H54 (cell line): ENCODE measurements at places on chromosomes 1 and 21.

DNA sequence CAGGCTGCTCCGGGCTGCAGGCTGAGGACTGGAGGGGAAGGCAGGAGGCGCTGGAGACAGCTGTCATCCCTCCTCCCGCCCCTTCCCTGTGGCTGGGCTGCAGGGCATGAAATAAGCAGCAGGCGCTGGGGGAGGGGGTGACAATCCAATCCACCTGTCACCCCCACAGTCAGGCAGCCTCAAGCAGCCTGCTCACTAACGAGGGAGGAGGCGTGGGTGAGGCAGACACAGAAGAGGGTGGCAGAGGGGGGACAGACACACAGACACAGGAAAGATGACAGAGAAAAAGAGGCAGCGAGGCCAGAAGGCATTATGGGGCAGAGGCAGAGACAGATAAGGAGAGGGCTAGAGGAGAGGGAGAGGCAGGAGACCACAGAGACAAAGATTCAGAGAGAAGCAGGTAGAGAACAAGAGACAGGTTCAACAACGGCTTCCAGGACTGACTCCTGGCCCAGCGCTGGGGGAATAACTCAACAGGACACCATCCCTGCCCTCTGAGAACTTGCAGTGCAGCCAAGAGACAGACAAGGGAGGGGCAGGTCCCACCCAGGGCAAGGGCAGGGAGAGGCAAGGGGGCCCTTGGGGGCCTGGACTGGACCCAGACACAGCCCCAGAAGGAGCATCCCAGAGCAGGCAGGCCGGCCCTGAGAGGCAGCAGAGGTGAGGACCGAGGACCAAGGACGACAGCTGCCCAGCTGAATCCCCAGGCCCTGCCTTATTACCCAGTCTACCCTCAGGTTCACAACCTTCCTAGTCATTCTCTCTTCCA, 11.2 kb downstream of the MEF2D start:
- no peak for DNase-seq

- no peak for DNase-seq
These were observed 28.6 kb downstream of the AK4 start for GRCh38 chr1:65176591-65176990.

DNA sequence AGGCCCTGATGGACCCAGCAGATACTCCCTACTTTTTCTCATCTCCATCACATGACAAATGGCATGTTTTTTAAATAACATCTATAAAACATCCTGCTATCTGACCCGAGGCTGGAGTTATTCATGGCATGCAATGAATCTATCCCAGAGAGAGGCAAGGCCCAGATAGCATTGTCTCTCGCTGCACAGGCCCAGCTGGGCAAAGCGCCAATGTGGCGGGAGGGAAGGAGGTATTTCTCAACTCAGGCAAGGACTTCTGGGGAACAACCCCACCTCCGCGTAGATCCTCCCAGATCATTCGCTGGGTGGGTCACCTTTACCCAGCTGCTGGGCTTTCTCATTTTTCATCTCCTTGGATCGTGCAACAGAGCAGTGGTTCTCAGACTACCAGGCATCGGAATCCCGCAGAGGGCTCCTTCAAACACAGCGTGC, 59.8 kb downstream of the ERG start:
- no peak for DNase-seq

DNA sequence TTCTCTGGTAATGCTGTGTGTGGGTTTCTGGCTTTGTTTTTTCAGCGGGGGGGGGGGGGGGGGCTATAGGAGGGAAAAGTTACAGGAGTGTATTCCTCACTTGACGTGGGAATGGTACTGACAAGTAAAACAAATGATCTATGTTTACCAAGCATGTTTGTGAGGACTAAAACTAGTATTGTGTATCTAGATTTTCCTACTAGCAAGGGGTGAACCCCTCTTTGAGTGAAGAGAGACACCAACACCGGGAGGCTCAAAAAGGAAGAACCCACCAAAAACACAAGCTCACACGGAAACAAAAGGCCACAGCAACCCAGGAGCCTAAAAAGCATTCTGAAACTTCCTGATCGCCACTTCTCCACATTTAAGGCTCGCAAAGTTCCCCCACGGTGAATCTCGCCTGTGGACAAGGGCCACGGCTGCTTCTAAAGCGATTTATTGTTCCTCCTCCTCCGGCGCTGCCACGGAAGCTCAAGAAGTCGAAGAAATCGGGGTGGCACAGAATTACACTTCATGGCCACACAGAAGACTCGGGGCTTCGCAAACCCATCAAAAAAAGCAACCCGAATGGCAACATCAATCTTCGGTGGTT, 703 bp downstream of the PUM1 start:
- no peak for DNase-seq

- DNase-seq = no peak
These were observed 23.9 kb downstream of the HSPG2 start for GRCh38 chr1:21913258-21913657.

DNA sequence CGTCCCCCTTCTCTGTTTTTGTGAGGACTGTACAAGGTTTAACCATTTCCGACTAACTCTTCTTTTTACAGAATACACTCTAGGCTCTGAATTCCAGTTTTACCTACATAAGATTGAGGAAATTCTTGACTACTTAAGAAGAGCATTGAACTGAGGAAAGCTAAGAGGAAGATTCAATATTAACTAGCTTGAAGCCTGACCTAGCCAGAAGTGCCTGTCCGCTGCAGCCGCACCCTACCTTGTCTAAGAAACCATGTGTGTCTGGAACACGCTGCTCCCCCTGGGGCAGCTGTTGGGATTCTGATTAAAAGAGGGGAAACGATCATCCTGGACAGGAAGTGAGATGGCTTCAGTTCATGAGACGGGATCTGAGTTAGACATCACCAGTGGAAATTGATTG, 28.9 kb downstream of the CA6 start:
- no peak for DNase-seq

DNA sequence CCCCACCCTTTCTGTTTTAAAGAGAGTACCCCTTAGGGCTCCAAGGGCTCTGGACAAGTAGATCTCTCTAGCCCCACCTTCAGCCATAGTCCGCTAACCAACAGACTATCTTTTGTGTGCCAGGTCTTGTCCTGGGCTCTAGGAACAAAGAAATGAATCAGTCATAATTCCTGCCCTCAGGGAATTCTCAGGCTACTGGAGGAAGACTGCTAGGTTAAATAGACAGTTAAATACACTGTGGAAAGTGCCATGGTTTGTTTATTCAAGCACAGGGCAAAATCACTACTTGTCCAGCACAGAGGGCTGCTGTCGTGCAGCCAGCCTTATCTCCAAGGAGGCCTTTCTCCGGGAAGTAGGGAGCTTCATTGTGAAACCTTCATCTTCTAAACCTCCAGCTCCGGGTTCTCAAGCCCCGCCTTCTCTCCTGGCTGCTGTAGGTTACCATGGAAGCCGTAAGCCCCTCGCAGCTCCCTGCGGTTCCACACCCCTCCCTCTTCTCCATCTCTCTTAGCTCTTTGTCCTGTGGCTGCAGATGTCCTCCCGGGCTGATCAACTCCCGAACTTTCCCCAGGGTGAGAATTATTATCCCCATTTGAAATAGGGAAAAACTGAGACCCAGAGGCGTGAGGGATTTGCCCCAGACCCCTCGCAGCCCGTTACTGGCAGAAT, 29.8 kb downstream of the SHISAL2A start:
- peak; percentile 43 for DNase-seq

- DNase-seq = no peak
These were observed 187.7 kb downstream of the SDCCAG8 start for GRCh38 chr1:243443557-243443956.

DNA sequence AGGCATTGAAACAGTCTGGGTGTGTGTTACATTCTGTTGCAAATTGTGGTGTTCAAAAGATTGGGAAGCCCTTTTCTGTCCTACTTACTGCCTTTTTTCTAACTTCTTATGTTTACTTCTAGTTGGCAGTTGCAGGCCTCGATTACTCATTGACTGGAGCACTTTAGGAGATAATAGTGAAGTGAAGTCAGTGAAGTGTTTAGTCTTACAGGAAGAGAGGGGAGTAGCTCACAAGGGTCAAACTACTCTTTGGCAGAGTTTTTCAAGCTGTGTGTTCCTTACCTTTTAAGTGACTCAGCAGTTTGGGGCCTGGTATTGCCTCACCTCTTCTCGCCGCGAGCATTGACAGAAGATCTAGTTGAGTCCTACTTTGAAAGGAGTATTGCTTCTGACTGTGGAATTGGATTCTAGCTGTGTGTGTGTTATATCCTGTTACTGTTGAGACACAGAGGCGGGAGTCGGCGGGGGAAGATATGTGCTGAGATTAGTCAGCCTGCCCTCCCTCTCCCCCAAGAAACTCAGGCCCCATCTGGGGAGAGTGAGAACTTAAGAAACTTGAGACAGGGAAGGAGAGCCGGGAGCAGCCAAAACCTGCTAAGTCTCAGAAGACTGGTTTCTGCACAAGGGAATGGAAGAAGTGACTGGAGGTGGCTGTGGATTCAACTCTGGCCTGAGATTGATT, 19.3 kb downstream of the AHCYL1 start:
- DNase-seq = peak; percentile 56

DNA sequence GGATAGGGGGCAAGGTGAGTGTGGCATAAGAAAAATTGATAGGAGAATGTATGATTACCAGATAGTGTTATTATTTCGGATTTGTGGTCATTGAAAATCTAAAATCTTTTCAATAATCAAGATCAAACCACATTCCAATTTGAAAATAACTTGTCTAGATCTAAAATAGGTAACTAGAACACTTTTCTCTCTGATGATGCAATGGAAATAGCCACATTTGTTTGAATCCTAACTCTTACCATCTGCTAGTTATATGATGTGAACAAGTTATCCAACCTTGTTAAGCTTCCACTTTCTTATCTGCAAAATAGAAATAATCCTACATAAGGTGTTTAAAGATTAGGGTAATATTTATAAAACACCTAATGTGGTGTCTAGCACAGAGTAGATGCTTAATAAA, 3.8 kb downstream of the BTF3L4 start:
- DNase-seq = no peak

DNA sequence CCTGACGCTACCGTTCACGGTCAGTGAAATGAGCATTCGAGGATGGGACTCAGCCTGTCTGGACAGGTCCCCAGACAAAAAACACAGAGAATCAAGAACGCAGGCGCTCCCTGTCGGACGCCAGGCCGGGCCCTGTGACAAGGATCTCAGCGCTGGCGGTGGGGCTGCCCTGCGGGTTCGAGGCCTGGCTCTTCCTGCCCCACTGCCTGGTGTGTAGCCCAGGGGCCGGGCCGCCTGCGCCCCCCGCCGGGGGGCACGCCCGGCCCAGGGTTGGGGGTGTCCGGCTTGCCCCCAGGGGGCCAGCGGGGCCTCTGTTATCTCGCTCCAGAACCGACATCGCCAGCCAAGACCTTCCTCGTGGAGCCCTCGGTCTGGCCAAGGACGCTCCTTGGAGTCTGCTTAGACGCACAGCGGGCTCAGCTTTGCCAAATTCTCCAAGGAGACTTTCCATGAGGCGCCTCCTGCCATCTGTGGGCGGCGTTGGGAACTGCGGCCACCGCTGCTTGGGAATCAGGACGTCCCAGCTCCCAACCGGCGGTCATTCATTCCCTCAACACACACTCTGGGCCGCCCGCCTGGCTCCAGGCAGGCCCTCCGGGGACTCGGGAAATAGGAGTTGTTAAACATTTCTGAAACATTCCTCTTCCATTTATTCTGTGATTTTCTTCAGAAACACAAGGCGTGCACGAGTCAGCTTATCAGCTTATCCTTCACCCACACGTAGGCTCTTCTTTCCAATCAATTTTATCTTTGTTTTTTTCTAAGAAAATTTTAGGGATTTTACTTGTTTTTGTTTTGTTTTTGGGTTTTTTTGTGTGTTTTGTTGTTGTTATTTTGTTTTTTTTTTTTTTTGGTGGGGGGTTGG, 11.3 kb upstream of the RIPK4 start:
- DNase-seq = peak; percentile 89

DNA sequence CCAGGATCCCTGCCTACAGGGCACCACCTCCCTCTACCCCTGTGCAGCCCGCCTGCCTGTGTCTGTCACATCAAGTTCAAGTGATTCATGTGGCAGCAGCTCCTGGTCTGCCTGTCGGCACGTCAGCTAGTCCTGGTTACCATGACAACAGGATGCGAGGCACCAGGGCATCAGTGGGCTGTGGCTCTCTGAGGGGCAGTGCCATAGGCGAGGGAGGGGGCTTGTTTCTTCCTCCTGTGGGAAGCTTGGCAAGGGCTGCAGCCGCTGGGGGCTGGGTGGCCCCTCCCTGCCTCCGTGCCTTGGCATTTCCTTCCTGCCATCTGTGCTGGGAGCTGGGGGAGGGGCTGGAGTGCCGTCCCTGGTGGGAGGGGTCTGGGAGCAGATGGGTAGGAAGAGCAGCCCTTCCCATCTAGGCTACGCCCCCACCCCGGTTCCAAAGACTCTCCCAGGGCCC, 43.1 kb downstream of the FOXO6 start:
- no peak for DNase-seq

DNA sequence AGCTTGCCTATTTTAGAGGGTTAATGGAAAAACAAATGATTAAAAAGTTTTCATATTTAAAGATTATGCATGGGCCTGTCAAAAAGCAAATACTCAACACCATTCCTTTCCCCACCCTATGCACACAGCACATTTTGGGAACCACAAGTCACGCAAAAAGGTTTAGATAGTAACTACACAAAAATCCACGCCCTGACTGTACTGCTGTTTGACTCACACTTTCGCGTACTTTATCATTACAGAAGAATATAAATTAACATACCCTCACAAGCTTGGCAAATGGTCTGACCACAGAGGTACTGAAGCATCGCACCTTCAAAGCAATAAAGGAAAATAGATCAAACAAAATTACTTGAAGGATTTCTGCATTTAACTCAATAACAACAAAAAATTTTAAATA, 1.4 kb downstream of the ATP5PO start:
- DNase-seq = no peak

- no peak for DNase-seq
These were observed 34.7 kb downstream of the SLC1A7 start for GRCh38 chr1:53107570-53108322.

DNA sequence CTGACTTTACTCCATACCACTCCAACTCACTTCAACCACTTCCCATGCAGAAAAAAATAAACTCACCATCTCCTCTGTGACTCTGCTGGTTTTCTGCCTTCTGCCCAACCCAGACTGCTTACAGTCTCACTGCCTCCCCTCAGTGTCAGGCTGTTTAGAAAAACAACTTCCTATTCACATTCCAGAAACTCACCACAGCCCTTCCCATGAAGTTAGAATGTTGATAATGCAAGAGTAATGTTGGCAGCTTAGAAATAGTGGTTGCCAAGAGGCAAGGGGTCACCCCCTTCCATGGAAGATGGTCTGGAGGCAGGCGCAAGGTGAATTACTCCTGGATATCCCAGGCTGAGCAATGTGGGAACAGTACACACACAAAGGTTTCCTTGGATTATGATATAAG, at the start of gene SELP:
SELP (minus strand) TSS at position 119 of the 400 bp plus-strand sequence; CDS start at position 69, 50 bp downstream.
- DNase-seq = no peak

GRCh38 chr1:230148126-230148652, 81.2 kb downstream of the GALNT2 start:
- DNase-seq = no peak
